ENCODE measurements at places on chromosomes 3 and 15. TPM values are rescaled to one million over a fixed set of nuclear protein-coding genes. Genes with fewer than 3 reads are reported as not detected.

DNA sequence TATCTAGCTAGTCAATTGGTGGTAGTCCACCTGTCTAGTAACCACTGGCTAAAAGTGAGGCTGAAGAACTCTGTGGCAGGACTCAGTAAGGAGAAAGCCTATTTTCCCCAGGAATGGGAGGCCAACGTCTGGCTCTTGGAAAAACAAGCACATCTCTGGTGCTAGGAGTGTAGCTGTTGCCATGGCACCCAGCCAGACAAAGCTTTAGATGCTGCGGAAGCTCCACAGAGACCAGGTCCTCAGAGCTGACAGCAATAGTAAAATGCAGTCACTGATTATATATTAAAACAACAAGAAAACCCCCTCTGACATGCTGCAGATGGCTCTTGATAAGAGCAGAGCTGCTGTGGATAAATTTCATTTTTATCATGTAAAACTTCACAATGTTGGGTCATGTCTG is 124.9 kb upstream of the STRIT1 start:
- DNase-seq = no peak

DNA sequence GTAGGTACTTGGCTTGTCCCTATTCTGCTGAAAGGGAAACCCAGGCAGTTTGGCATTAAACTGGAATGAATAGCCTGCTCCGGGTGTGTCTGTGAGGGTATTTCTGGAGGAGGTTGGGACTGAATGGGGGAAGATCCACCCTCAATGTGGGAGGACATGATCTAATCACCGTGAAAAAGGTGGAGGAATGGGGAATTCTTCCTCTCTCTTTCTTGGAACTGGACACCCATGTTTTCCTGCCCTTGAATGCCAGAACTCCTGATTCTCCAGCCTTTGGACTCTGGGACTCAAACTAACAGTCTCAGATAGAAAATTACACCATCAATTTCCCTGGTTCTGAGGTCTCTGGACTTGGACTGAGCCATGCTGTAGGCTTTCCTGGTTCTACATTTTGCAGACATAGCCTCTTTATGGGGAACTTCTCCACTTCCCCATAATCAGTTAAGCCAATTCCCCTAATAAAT is 391.7 kb downstream of the EDEM1 start:
- no peak for DNase-seq

DNA sequence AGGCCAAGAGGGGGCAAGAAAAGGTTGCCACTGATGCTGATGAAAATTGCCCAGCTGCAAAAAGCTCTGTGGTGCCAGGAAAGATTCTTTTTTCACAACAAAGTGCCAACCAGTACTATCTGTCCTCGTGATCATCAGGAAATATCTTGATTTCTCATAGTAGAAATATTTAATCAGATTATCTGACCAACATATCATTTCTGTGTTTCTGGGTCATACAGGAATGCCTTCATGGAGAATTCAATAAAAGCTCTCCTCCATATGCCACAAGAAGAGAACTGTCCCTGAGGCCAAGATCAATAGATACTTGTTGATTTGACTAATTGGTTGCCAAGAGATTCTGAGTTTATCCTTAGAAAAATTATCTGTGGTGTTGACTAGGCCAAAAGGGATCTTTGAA is 63.5 kb downstream of the FSIP1 start:
- no peak for DNase-seq

GRCh38 chr3:2856138-2857133 is 253.7 kb downstream of the IL5RA start:
- DNase-seq = no peak

DNA sequence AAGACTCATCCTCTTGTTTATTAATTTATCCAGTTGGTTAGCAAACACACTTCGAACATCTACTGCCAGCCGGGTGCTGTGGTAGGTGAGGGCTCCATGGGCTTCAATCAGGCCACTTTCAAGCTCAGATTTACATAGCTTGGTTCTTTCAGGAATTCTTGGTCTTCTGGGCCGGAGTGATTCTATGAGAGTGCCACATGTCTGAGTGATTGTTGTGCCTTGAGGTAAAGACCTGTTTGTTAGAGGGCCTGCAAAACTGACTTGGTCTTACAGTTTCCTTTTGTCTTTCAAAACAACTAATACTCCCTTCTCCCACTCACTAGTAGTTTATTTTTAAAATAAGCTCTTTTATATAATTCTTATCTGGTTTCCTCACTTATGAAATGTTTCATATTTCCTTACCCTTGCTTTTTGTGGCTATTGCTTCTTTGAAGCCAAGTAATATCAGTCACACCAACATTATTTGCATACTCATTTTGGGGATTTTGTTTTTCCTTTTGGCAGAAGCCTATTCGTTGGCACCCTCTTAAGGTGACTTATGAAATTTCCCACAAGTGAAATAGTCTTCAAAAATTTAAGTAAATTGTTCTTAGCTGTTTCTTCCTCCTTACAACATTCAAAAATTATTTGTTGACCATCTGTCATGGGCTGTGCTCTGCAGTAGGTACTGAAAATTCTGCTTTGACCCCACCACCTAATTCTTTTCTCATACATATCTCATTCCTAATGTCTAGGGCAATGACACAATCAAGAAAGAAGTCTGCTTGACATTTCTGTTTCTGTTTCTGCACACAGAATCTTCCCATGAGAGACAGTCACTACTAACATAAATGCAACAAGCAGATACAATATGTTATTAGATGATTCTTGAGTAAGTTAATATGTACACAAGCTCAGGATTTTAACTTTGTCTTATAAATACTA is 120.2 kb downstream of the LRRC28 start:
- no peak for DNase-seq

- DNase-seq = peak; percentile 68
Measured at GRCh38 chr15:66763186-66764071, 61.4 kb downstream of the SMAD6 start.

DNA sequence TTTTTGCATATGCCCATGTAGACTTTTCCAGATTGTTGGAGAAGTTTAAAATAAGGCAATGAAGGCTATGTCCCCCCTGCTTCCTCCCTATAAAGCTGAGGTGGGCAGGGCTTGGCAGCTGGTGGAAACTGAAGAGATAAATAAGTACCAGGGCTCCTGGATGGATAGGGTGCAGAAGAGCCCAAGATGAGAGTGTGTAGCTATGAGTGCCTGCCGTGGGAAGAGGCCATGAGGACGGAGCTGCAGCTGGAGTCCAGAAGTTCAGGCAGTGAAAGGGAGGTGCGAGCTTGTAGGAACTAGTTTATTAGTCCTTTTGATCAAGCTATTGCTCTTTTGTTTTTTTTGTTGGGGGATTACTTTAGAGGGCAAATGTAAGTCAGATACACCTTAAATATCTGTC is 52.4 kb downstream of the PHLDB2 start:
- DNase-seq = no peak

DNA sequence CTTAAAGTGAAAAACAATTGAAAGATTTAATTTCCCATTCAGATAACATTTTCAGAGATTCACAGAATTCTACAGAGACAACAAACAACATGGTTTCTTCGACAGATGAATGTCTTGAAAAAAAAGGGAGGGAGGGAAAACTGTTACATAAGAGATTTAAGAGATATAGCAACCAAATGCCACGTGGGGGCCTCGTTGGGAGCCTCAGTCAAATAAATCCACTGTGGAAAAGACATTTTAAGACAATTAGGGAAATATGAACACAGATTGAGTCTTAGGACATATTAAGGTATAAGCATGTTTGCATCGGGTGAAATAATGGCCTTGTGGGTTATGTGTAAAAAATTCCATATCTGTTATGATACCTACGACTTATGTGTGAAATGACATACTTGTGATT is 5.0 kb upstream of the PRRT3 start:
- no peak for DNase-seq

- DNase-seq = no peak
Measured at GRCh38 chr3:54836871-54837270, 91.0 kb downstream of the LRTM1 start.

GRCh38 chr3:132145833-132146232 is 111.0 kb upstream of the CPNE4 start:
- DNase-seq = no peak

DNA sequence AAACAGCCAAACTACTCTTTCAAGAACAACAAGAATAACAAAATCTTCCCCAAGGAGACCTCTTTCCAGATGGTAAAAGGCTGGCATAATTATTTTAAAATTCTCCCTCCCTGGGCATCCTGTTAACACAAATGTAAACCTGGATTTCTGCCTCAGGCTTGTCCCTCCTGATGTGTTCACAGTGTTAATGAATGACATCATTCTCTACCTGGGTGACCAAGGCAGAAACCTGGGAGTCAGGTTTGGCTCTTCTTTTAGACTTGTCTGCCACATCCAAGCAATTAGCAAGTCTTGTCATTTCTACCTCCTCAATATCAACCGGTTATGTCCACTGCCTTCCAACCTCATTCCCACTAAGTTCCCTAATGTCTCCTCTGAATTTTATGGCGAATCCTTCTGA is 368.7 kb upstream of the TBL1XR1 start:
- DNase-seq = no peak

DNA sequence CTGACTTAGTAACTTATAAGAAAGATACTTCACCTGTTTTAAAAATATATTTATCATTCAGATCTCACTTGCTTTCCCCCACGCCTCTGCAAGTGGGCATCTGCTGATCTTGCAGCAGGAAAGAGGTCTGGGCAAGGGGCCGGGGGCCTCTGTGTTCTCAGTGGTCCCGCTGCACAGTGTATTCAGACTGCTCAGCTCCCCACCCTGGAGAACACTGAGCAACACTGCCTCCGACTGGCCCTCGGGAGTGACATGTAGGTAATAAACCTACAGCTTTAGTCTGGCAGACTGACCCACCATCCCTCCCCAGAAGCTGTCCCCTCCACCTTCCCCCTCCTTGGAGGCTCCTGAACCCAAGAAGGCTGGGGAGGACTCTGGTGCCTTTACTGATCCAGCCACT is 43.8 kb downstream of the GABRB3 start:
- DNase-seq = no peak

DNA sequence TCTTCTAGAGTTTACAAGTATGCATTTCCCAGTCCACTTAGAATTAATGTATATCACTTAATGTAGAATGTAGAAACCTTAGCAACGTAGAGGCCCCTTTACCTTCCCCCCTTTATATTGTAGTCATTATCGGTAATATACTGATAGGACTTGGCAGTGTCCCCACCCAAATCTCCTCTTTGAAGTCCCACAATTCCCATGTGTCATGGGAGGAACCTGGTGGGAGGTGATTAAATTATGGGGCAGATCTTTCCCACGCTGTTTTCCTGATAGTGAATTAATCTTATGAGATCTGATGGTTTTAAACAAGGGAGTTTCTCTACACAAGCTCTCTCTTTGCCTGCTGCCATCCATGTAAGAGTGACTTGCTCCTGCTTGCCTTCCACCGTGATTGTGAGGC is 31.0 kb downstream of the ARL8B start:
- DNase-seq = no peak

DNA sequence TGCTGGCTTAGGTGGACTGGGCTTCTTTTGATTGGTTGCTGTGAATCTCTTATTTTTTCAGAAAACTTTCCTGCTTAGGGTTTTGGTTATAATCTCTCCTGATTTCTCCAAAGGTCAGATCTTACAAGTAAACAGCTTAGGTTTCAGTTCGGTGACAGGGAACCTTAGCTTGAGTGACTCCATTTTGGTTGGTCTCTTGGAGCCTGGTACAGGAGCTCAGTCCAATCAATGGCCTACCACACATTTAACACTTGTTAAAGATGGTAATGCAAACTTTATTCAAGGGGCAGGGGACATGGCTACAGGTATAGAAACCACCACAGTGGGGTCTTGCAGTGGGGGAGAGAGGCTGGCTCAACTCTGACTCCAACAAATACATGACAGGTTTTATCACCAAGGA is 180.9 kb upstream of the THBS1 start:
- DNase-seq = no peak

DNA sequence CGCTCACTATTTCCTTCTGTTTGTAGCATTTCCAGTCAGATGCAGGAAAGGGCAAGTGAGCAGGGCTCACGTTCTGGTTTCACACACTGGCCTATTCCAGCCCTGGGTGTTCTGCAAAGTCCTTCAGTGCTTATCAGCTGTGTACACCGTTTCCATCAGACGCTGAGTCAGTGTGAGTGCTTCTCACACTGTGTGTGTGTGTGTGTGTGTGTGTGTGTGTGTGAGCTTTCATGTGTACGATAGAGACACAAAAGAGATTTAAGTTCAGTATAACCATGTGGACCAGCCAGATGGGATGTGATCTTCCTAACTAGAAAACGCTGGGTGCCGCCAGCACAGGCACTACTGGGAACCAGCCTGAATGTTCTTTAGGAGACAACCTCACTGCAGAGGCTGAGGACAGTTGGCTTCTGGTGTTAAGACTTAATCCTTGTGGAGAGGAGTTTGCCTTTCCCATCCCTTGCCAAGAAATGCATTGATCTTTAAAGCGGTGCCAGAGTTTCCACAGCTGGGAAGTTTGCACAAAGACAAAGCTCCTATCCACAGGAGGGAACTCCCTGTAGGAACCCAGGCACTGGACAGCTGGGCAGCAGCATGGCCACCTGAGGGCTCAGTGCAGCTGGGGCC is 3.9 kb upstream of the CHSY1 start:
- no peak for DNase-seq

GRCh38 chr3:10632125-10632524 is 126.7 kb upstream of the ATP2B2 start:
- DNase-seq = no peak

DNA sequence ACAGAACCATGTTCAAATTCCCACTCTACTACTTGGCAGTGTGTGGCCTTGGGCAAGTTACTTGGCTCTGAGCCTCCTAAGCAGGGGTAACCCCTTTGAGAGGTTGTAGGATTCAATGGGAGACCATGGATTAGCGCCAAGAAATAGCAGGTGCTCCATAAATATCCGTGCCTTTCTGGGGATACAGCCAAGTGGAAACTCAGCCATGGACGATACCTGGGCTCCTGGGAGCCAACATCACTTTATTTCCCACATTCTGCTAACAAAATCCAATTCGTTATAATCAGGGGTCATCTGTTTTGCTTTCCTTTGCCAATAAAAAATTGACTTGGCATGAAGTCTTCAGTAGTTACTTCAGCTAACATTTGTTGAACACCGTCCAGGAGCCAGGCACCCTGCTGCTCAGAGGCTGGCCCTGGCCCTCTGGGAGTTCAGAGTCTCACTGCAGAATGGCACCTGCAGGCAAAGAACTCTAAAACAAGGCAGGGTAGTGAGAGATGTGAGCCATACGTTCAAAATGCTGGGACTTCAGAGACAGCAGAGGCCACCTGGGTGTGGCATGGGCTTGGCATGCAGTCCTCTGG is 42.3 kb downstream of the ZDHHC19 start:
- no peak for DNase-seq

DNA sequence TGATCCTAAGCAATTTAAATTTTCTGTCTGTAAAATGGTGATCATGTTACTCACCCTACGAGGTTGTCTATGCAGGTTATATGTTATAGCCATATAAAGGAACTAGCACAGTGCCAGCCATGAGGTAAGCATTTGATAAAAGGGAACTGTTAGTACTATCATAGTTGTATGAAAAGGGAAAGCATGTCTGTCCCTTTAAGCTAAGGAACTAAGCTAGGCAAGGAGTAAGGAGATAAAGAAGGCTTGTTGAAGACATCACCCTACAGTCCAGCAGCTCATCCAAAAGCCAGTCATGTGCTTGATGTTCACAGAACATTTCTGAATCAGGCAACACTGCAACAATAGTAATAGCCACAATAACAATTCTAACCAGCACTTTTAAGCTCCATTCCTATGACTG is 243.9 kb downstream of the ZBTB20 start:
- DNase-seq = no peak

- no peak for DNase-seq
Measured at GRCh38 chr3:20515834-20516233, 329.8 kb upstream of the SGO1 start.

FANCD2OS gene
- total RNA-seq = not detected

SLC28A2 gene
- not detected for total RNA-seq

PIGZ gene
- total RNA-seq = 0.13 TPM

NANOGP8 gene
- not detected for total RNA-seq

FAM107A gene
- not detected for total RNA-seq

GRAMD2A gene
- not detected for total RNA-seq

GOLIM4 gene
- 55.9 TPM for total RNA-seq
